ENCODE measurements at places on chromosomes 12 and 14. TPM values are rescaled to one million over a fixed set of nuclear protein-coding genes. Genes with fewer than 3 reads are reported as not detected.

DNA sequence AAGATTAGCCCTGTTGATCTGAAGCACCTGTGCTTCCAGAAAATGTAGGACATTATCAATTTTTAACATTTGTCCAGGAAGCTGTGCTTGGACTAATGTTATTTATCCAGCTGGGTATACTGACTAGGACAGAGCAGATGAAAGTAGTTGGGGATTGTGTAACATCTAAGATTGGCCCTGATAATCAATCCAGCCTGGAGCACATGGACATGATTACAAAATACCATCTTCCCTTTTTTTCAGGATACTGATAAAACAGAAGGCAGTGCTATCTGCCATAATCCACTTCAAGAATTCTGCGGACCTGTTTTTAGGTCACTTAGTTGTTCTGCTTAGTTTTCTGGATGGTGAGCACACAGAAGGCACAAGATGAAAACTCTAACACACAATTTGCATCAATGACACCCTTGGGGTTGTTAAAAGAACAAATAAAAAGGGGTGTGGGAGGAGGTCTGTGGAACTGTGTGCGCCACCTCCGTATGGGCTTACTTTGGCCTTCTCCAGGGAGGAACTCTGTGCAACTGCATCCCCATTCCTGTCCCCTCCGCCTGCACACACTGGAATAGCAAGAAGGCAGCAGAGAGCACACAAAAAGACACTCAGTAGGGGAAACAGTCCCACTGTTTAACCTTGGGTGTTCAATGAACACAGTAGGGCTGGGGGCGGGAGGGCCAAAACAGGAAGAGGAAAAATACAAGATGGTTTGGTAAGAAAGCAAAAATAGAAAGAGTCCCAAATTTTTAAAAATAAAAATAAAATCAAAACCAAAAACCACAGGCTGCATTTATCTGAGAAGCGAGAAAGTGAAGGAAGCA is 31.1 kb upstream of the DUSP6 start:
- H3K27me3 ChIP-seq, result no peaks in the 10 kb centered on the region
- no peak for DNase-seq
- peak overlapping the region; percentile 83 for H3K27ac ChIP-seq
- no peaks in the 10 kb centered on the region for H3K36me3 ChIP-seq

STAC3 gene
- total RNA-seq, result 6.1 TPM

DNA sequence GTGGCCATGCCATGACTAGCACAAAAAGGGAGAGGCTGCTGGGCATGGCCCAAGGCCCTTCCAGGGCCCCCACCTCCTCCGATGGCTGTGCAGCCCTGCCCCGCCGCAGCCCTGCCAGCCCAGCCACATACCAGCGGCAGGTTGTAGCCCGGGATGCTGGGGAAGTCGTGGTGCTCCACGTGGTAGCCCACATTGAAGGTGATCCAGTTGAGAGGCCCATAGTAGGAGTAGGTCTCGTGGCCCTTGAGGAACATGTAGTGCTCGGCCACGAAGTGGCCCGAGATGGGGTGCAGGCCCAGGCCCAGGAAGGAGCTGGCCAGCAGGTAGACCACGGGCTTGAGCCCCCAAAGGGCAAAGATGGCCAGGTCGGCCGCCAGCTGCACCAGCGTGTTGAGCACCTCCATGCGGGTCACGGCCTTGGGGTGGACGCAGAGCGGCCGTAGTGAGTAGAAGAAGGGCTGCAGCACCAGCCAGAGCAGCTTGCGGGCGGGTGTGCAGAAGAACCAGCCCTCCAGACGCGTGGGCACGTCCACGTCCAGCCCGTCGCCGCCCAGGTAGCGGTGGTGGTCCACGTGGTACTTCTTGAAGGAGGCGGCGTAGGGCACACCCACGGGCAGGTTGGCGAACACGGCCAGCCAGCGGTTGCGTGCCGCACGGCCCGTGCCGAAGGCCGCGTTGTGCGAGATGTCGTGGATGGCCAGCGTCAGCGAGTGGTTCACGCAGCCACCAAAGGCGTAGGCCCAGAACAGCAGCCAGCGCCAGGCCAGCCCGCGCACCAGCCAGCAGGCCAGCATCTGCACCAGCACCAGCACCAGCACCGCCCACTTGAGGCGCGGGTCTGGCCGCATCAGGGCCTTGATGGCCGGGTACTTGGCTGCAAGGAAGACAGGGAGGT is 10.4 kb downstream of the DEGS2 start:
- no peak overlapping the region for H3K27ac ChIP-seq
- no peak overlapping the region for H3K4me3 ChIP-seq
- DNase-seq, result no peak
- H3K4me1 ChIP-seq, result peaks cover 4% of the 10 kb centered on the region

GPR162 gene
- total RNA-seq, result 5.5 TPM

GRCh38 chr12:131963381-131963780 is 13.6 kb downstream of the EP400 start:
- H3K36me3 ChIP-seq, result peaks cover 5% of the 10 kb centered on the region
- no peaks in the 10 kb centered on the region for H3K27me3 ChIP-seq
- DNase-seq, result no peak
- no peak overlapping the region for H3K4me3 ChIP-seq

DNA sequence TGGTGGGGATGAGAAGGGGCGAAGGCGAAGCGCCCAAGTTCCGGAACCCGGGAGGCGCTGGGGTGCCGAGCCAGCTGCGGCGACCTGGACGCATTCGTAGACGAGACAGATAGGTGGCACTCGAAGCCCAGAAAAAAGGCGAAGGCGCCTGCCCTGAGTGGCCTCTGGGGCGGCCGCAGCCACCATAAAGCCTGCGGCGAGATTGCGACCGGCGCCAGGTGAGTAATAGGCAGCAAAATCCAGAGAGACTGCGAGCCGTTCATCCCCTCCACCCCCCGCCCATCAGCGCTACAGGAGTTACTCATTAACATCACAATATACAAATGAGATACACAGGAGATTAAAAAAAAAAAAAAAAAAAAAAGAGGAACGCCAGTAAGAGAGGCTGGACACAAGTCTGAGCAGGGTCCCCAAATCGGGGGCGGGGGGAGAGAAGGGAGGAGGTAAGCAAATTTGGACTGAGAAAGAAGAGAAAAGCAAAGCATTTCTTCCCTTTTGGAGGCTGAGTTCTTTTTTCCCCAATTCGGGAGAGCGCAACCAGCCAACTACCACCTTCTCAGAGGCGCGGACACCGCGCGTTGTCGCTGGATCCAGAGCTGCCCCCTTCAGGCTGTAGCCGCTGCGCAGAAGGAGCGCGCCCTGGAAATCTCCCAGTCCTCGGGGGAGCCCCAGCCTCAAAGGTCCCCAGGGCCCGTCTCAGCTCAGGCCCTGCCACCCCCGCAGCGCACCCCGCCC is 15.7 kb downstream of the TBX3 start:
- H3K4me1 ChIP-seq, result peaks cover 19% of the 10 kb centered on the region
- peak; percentile 77 for DNase-seq
- H3K36me3 ChIP-seq, result peaks cover 13% of the 10 kb centered on the region
- peak overlapping the region; percentile 70 for H3K4me3 ChIP-seq
- peak overlapping the region; percentile 82 for H3K27ac ChIP-seq

POTEG gene
- total RNA-seq, result not detected

- no peak for DNase-seq
- no peak overlapping the region for H3K4me3 ChIP-seq
- H3K27me3 ChIP-seq, result no peaks in the 10 kb centered on the region
- peaks cover 9% of the 10 kb centered on the region for H3K4me1 ChIP-seq
Measured at GRCh38 chr14:53533384-53533970, 380.4 kb upstream of the DDHD1 start.

TMEM63C gene
- total RNA-seq, result 1.6 TPM

LUM gene
- total RNA-seq, result 0.16 TPM

GRCh38 chr14:56129933-56130332 is 11.7 kb downstream of the PELI2 start:
- no peaks in the 10 kb centered on the region for H3K27me3 ChIP-seq
- peaks cover 67% of the 10 kb centered on the region for H3K4me1 ChIP-seq
- no peak for DNase-seq
- H3K36me3 ChIP-seq, result no peaks in the 10 kb centered on the region

DNA sequence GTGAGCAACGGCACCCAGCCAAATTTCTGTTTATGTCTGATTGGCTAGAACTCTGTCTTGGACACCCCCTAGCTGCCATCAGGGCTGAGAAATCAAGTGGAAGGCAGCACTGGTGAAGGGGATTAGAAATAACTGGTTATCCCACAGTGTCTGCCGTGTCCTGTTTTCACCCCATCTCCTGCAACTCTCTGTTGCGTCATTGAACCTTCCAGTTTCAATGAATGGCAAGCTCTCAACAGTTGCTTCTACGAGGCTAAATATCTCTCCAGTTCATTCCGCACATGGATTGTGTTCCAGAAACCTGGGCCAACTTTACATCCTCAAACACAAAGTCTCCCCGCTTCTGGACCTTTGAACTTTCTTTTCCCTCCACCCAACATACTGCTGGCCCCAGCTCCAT is 173.7 kb downstream of the RBM19 start:
- no peak for DNase-seq
- peaks cover 77% of the 10 kb centered on the region for H3K27me3 ChIP-seq
- H3K4me3 ChIP-seq, result no peak overlapping the region
- H3K27ac ChIP-seq, result no peak overlapping the region

MIP gene
- total RNA-seq, result not detected

CRY1 gene
- total RNA-seq, result 23.2 TPM

DNA sequence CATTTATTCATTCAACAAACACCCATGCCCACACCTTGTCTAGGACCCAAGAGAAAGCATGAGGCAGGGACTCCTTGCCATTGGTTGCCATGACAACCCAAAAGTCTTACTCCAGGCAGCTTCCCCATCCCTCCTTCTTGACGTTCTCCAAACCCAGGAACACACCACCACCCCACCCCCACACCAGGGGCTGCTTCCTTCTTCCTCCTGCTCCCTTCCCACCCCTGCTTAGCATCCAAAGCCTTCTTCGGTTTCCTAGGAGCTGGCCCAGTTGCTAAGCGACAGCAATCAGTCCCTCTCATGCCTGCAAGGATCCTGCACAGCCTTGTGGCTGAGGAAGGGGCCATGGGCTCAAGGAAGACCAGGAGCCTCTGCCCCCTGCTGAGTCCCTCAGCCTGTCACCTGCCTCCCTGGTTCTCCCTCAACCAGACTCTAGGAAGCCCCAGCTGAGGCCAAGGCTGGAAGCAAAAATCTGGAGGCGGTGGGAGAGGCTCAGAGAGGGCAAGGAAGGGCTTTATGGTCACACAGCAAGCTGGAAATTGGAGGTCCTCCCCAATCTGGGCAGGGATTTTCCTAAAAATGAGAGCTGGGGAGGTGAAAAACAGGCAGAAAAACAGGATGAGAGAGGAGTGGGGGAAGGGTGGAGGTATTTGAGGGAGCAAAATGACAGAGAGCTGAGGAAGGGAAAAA is 15.4 kb downstream of the RASAL1 start:
- no peaks in the 10 kb centered on the region for H3K4me1 ChIP-seq
- no peaks in the 10 kb centered on the region for H3K36me3 ChIP-seq
- no peak overlapping the region for H3K4me3 ChIP-seq

GALNT16 gene
- total RNA-seq, result 9.5 TPM

DNA sequence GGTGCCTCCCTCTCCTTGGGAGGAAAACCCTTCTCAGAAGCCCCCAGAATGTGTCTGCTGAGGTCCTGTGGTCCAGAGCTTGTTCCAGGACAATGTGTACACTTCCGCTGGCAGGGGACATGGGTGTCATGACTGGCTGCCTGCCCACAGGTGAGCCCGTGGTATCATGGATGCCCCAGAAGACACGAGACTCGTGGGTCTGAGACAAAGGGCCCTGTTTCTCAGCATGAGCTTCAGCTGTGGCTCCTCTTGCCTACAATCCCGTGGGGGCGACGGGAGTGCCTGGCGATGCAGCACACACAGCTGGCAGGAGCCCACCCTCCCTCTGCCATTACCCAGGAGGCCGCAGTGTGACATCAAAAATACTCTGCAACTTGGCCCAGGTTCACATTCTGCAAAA is 7.0 kb downstream of the TMEM121 start:
- no peaks in the 10 kb centered on the region for H3K36me3 ChIP-seq
- H3K27ac ChIP-seq, result no peak overlapping the region
- no peaks in the 10 kb centered on the region for H3K4me1 ChIP-seq
- H3K4me3 ChIP-seq, result no peak overlapping the region
- peaks cover 18% of the 10 kb centered on the region for H3K27me3 ChIP-seq

DNA sequence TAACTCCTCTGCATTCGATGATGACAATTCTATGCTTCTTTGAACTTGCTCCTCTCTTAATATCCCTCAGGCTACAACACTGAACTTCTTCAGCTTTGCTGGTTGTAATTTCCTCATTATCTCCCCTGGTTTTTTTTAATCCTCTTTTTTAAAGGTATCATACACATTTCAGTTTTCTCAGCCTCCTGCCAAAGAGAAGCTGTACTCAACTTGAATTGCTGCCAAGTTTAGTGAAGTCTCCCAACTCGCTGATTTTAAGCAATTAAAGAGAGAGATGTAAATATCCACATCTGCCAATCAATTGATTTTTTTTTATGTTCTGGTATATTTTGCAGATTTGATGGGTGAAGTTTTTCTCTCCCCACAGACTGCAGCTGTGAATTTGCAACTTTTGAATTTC is 817.8 kb downstream of the GALC start:
- no peak overlapping the region for H3K4me3 ChIP-seq
- H3K27ac ChIP-seq, result no peak overlapping the region
- DNase-seq, result no peak
- no peaks in the 10 kb centered on the region for H3K4me1 ChIP-seq

AQP5 gene
- total RNA-seq, result 1.8 TPM

SERPINA12 gene
- total RNA-seq, result not detected

DNA sequence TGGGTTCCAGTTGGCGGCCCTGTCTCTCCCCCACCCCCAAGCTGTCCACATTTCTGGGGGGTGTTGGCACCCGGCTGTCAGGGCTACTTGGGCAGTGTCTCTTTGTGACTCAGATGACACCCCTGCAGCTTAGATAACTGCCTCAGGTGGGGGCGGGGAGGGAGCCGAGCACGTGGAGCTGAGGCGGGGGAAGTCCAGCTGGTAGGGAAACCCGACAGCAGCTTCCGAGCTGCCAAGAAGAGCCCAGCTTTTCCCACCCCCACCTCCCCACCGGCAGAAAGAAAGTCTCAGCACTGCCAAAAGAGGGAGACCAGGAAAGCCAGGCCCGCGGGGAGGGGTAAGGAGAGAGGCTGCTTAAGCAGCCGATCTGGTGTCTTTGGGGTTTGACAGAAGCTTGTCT is 1.4 kb downstream of the LRTM2 start:
- peaks cover 6% of the 10 kb centered on the region for H3K4me1 ChIP-seq
- DNase-seq, result no peak
- H3K4me3 ChIP-seq, result no peak overlapping the region
- no peaks in the 10 kb centered on the region for H3K36me3 ChIP-seq

DNA sequence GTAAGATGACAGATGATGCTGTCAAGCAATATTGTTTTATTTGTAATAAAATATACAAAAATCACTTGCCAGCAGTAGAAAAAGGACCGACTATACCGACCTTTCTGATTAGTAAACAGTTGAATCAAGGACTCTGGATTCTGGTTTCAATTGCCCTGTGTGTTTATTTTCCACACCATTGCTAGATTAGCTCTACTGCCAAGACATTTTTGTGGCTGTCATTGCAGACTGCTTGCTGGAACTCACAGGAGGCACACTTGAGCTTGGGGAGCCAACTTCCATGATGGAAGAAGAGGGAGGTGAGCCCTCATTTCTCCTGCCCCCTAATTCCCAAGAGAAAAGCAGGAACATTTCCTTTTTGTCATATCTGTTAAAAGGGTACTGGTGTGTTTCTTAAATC is 51.3 kb downstream of the MAPKAPK5 start:
- H3K27me3 ChIP-seq, result no peaks in the 10 kb centered on the region
- H3K36me3 ChIP-seq, result peaks cover 32% of the 10 kb centered on the region
- H3K4me1 ChIP-seq, result no peaks in the 10 kb centered on the region

CLIP1 gene
- 78.6 TPM for total RNA-seq

- H3K4me1 ChIP-seq, result peaks cover 25% of the 10 kb centered on the region
- H3K4me3 ChIP-seq, result no peak overlapping the region
- no peak for DNase-seq
Measured at GRCh38 chr12:31521964-31522363, 69.0 kb downstream of the DENND5B start.

All from progenitor cell of endocrine pancreas (in vitro differentiated cells).